ENCODE measurements at places on chromosomes 13 and 19.

- DNase-seq = peak; percentile 25
Observed at GRCh38 chr19:40365613-40366401, 17.3 kb downstream of the PLD3 start.

GRCh38 chr13:103883164-103883563, 816.9 kb upstream of the SLC10A2 start:
- no peak for DNase-seq

DNA sequence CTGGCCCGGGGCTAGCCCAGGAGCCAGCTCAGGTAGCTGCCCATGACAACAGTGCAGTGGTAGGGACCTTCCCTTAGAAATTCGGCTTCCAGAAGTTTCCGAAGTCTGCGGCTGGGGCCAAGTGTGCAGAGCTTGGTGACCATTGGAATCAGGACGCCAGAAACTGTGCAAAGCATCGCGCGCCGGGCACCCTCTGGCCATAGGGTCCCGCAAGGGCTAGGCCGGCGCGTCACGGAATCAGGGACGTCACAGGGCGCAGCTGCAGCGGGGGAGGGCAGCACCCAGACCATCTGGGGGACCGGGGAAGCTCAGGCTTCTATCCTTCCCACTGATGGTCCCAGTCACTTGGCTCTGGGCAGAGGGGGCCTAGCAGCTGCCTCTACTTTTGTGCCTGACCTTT, 219.1 kb downstream of the MTUS2 start:
- no peak for DNase-seq

DNA sequence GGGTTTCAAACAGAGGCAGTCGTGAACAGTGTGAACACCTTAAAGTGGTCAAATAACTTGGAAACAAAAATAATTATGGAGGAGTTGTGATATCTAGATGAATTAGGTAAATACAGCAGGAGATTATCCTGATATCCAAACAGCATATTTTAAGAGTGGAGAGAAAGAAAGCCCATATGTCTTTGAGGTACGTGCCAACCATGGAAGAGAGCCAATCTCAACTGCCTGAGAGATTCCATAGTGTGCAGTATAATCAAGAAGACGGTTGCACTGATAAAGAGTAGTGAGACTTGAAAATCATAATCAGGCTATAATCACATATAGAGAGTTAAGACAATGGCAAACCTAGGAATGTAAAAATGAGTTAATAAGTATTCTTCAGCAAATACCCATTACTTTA, 472.8 kb upstream of the SLITRK5 start:
- no peak for DNase-seq

GRCh38 chr13:51957377-51958216, 53.7 kb downstream of the ATP7B start:
- no peak for DNase-seq

GRCh38 chr13:75857291-75857690, 221.2 kb downstream of the LMO7 start:
- DNase-seq = no peak

- no peak for DNase-seq
Observed at GRCh38 chr19:4483385-4483784, 11.3 kb downstream of the HDGFL2 start.

DNA sequence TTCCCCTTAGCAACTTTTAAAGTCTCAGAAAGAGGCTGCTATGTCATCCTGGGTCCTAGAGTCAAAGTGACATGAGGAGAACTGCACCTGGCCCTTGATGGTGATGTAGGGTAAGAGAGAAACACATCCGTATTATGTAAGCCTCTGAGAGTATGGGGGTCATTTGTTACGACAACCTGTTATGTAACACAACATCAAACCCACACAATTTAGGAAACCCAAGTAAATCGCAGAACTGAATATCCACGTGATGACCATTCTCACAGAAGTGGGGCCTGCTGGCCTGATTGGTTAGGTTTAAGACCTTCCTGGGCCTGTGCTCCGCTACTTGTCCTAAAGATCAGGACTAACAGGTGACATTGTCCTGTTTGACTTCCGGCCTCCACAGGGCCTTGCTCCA, 15.3 kb upstream of the B3GLCT start:
- DNase-seq = no peak

- peak; percentile 49 for DNase-seq
Observed at GRCh38 chr19:1026783-1027649, 608 bp downstream of the CNN2 start.

DNA sequence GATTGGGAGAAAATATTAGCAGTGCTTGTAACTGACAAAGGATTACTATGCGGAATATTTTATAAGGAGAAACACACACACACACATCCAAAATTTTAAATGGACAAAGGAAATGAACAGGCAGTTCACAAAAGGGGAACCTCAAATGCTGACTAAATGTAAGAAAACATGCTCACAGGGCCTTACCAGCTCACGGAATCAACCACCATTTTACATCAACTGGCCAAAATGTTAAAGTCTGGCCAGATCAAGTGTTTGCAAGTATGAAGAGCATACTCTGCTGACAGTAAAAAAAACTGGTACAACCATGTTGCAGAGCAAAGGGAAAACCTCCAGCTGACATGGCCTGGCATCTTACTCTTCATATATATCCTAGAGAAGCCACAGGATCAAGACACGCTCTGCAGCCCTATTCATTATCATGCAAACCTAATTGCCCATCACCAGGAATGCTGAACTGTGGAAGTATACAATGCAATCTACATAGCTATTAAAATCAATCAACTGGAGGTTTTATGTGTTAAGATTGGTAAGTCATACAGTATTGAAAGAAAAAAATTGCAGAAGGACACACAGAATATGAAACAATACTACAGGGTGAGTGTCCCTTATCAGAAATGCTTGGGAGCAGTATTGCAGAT, 124.4 kb downstream of the RNF17 start:
- no peak for DNase-seq

- DNase-seq = no peak
Observed at GRCh38 chr13:83498481-83499190, 383.6 kb downstream of the SLITRK1 start.

DNA sequence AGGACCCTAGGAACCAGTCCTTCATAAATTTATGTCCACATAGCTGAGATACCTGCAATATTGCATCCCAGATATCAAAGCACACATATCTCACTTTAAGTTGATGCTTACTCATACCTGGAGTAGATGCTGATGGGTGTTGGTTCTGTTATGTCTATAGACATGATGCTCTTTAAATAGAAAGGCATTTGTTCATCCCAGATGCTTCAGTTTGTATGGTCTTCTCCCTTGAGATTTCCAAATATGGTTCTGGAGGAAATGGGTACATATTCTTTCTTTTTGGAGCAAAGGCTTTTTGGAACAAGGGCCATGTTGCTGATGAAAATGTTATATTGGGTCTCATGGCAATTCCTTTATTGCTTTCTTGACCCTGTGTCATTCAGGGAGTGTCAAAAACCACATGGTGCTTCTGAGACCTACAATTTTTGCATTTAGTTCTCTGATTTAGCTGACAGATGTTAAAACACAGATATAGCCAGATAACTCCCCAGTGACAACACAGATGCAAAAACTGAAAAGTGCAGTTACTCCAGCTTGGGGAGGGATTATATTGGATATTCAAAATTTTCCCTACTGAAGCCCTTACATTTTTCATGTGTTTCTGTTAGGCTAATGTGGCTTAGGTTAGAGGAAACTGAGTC, 211.4 kb downstream of the KCNRG start:
- DNase-seq = no peak

- peak; percentile 82 for DNase-seq
Observed at GRCh38 chr19:36604656-36605100, 435 bp upstream of the ZNF382 start.

DNA sequence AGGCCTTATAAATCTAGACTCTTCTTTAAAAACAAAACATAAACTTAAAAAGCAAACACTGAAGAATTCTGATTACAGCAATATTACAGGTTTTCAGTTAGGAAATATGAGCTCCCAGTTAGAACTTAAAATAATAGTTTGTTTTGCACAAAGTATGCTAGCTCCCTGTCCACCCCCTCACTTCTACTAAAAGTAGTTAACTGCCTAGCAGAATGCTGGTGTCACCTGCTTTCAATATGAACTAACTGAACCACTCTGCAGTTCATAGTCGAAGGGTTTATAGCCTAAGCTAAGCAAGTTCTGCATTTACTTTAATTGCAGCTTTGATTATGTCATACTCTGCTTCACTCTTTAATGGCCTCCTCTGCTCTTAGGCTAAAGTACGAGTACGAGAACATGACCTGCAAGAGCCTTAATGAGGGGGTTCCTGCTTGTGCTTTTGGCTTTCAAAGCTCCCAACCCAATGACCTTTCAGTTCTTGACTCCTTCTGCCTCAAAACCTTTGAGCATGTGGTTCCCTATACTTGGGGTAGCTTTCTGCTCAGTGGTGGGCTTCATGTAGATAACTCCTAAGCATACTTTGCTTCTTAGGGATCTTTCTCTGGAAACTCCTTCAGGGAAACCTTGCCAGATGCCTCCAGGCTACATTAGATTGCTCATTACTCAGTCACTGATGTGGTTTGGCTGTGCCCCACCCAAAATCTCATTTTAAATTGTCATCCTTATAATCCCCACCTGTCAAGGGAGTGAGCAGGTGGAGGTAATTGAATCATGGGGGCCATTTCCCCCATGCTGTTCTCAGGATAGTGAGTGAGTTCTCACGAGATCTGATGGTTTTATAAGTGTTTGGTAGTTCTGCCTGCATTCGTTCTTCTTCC, 278.9 kb upstream of the ARGLU1 start:
- DNase-seq = no peak

- no peak for DNase-seq
Observed at GRCh38 chr19:19657397-19657783, 6.1 kb downstream of the ATP13A1 start.

GRCh38 chr13:97495678-97496077, 61.7 kb downstream of the RAP2A start:
- DNase-seq = no peak
